ENCODE measurements at places on chromosomes 5 and 9. TPM values are rescaled to one million over a fixed set of nuclear protein-coding genes. Genes with fewer than 3 reads are reported as not detected.

DNA sequence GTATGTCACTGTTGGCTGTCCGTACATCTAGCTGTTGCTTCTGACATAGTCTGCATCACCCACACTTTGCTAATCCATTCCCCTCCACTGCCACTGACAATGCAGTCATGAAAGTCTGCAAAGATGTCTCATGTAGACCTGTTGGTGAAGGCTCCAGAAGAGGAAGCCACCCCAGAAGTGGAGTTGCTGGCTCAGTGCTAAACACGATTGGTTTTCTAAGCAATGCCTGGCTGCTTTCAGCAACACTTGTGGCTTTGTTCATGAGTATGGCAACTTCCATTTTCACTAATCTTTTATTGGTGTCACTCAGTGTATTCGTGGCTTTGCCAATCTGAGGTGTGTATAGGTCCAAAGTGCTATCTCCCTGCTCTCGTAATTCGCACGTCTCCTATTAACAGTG lies 288.1 kb downstream of the GADD45G start:
- no peak for DNase-seq
- no peak overlapping the region for H3K27ac ChIP-seq
- no peaks in the 10 kb centered on the region for H3K36me3 ChIP-seq
- H3K27me3 ChIP-seq: no peaks in the 10 kb centered on the region

- no peaks in the 10 kb centered on the region for H3K27me3 ChIP-seq
- no peak for DNase-seq
- H3K27ac ChIP-seq: no peak overlapping the region
- peaks cover 6% of the 10 kb centered on the region for H3K36me3 ChIP-seq
These were observed 537 bp downstream of the C8G start for GRCh38 chr9:136945333-136946227.

DNA sequence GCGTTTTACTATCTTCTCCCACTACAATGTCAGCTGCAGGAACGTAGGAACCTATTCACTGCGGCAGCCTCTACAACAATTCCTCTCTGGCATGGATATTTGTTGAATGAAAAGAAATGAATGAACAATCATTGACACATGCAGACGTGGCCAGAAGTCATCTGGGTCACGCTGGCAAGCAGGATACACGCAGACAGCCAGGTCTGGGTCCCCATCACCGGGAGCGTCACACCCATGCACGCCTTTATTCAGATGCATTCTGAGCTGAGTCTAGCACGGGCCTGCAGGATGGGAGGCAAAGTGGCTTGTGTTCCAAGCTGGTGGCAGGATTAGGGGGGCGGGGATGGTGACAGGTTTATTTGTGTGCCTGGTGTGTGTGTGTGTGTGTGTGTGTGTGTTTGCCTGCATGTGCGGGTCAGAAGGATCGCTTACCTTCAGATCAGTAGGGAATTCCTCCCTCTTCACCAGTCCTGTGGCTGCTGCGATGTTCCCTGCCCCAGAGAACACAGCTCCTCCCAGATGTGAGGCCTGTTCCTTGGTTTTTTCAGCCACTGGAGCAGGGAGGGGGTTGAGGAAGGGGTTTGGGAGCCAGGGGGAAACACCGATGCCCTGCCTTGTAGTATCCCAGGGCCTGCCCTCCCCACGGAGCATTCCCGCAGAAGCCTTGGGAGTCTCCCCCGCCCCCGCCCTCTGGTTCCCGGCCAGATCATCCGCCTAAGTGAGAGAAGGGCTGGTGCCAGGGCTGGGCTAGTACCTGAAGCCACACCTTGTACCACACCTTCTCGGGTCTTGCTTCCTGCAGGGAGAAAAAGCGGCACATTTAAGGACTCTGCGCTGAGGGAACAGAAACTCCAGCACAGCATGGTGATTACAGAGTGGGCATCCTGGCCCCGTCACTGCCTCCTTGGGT lies 4.1 kb downstream of the SNCB start:
- no peak overlapping the region for H3K4me3 ChIP-seq
- no peaks in the 10 kb centered on the region for H3K36me3 ChIP-seq
- H3K27me3 ChIP-seq: peaks cover 10% of the 10 kb centered on the region
- H3K27ac ChIP-seq: no peak overlapping the region

DNA sequence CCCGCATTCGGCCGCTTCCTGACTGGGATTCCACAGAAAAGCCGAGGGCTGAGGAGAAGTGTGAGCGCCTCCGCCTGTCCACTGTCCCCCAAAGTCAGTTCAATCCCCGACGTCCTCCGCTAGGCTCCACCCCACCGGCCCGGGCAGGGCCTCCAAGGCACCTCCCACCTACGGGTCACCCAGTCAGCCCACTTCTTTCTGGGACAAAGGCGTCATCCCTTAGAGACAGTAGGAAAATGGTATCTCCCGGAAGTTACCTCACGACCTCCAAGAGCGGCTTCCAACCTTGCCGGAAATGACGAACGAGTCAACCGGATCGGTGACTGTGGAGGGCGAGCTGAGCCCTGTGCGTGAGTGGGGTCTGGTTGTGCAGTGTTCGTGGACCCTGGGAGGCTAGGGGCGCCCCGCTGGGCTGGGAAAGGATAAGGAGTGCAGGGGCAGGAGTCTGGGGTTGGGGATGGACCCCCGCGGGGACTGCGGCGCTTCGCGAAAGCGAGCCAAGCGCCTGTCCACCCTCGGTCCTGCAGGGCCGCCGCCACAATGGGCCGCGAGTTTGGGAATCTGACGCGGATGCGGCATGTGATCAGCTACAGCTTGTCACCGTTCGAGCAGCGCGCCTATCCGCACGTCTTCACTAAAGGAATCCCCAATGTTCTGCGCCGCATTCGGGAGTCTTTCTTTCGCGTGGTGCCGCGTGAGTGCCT lies at the start of the genes GDF9 and UQCRQ:
Gene GDF9 (minus strand): TSS at position 128 of the 704 bp plus-strand sequence. CDS start 1,936 bp downstream, outside the sequence.
Gene UQCRQ (plus strand): TSS at position 301 of the 704 bp plus-strand sequence. CDS start 240 bp downstream, at position 541.
- H3K4me1 ChIP-seq: peaks cover 7% of the 10 kb centered on the region
- peak within 1 kb of the TSS; percentile 96 for H3K27ac ChIP-seq
- peak; percentile 93 for DNase-seq
- no peaks in the 10 kb centered on the region for H3K27me3 ChIP-seq
- H3K4me3 ChIP-seq: peak within 1 kb of the TSS; percentile 98
- no peaks in the 10 kb centered on the region for H3K36me3 ChIP-seq

DNA sequence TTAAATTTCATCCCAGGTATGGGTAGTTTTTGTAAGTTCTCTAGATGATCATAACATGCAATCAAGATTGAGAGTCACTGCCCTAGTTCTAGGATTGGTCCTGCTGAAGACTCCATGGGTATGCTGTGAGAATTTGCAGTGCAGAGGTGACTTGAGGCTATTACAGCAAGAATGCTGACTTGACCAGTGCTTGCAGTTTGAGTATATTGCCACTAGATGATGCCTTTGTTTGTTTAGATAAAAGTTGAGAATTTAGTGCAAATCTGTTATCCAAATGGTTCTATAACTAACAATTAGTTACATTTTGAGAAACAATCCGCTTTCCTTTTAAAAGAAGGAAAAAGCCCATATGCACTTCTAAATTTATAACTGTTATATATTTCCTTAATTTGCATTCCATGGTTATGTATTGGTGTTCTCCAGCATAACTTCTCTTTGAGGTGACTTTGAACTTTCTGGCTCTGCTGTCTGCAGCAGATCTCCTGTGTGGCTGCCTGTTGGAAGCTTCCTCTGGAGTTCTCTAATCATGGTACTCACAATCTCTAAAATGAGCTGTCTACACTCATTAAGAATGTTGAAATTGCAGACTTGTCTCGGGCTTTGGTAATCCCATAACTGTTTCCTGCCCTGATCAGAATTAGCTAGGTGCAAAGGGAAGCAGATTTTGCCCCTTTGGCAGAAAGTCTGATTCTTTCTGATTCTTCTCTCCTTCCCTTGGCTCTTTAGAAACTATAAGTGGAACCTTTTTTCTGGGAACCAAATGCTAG lies 24.9 kb downstream of the MELK start:
- H3K27me3 ChIP-seq: no peaks in the 10 kb centered on the region
- H3K4me3 ChIP-seq: no peak overlapping the region
- H3K4me1 ChIP-seq: peaks cover 3% of the 10 kb centered on the region
- H3K36me3 ChIP-seq: no peaks in the 10 kb centered on the region

DNA sequence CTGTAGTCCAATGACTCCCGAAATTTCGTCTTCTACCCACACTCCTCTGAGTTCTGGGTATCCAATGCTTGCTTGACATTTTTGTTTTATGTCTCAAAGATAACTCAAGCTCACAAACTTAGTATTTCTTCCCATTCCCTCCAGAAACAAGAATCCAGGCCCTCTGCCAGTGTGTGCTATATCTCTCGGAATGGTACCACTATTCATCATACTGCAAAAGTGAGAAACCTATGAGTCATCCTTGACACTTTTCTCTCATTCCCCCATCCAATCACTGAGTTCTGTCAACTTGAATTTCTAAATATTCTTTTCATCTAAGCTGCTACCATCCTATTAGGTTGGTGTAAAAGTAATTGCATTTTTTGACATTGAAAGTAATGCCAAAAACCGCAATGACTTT lies 9.8 kb downstream of the SLC12A2 start:
- H3K4me1 ChIP-seq: no peaks in the 10 kb centered on the region
- DNase-seq: no peak
- no peak overlapping the region for H3K27ac ChIP-seq
- H3K27me3 ChIP-seq: no peaks in the 10 kb centered on the region

GRCh38 chr9:70229026-70229425 lies 29.8 kb upstream of the SMC5 start:
- H3K27ac ChIP-seq: no peak overlapping the region
- no peak overlapping the region for H3K4me3 ChIP-seq
- no peaks in the 10 kb centered on the region for H3K4me1 ChIP-seq
- H3K27me3 ChIP-seq: no peaks in the 10 kb centered on the region
- no peak for DNase-seq
- no peaks in the 10 kb centered on the region for H3K36me3 ChIP-seq

- H3K4me3 ChIP-seq: no peak overlapping the region
- H3K27ac ChIP-seq: no peak overlapping the region
- DNase-seq: no peak
- no peaks in the 10 kb centered on the region for H3K36me3 ChIP-seq
- H3K4me1 ChIP-seq: peaks cover 6% of the 10 kb centered on the region
- H3K27me3 ChIP-seq: no peaks in the 10 kb centered on the region
These were observed 158.9 kb downstream of the AUH start for GRCh38 chr9:91202736-91203283.

DNA sequence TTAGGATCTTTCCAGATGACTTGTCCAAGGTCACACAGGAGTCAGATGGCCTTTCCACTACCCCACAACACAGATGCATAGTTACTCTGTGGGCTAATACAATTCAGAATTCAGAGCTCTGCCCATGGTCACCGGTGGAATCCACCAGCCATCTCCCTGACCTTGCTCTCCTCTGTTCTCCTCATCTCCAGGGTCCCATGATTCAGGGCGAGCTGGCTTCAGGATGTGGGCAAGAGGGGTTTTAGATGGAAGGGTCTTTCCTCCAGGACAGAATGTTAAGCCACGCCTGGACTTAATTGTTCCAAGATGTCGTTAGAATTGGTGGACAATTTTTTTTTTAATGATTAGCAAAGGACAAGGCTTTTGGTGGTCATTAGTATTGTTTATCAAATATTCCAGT lies 81.7 kb upstream of the LARP1 start:
- H3K4me1 ChIP-seq: no peaks in the 10 kb centered on the region
- no peak for DNase-seq
- H3K27ac ChIP-seq: no peak overlapping the region
- no peaks in the 10 kb centered on the region for H3K36me3 ChIP-seq

GRCh38 chr5:153321478-153321877 lies 169.0 kb upstream of the GRIA1 start:
- no peaks in the 10 kb centered on the region for H3K4me1 ChIP-seq
- DNase-seq: no peak

GRCh38 chr9:135905380-135906258 lies 1.7 kb downstream of the CAMSAP1 start:
- H3K4me1 ChIP-seq: peaks cover 21% of the 10 kb centered on the region
- H3K27ac ChIP-seq: peak overlapping the region; percentile 59
- H3K36me3 ChIP-seq: peaks cover under 1% of the 10 kb centered on the region
- H3K27me3 ChIP-seq: no peaks in the 10 kb centered on the region
- peak; percentile 51 for DNase-seq
- H3K4me3 ChIP-seq: peak overlapping the region; percentile 56

DNA sequence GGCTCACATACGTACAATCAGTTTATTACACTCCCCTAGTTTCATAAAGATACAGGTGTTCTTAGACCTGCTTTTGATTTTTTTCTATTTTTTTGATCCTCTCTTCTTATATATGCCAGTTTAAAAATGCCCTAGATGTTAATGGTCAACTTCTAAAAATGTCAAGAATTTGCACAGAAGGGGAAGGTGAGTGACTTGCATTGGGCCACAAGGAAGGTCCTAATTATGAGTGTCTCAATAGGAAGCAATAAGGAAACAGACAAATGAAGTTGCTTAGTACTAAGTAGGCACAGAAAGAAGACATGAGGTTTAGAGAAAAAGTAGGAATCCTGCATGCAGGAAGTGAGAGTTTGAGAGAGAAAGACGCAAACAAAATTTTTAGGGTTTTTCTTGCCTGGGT lies 3.2 kb upstream of the CCDC171 start:
- H3K27me3 ChIP-seq: no peaks in the 10 kb centered on the region
- no peaks in the 10 kb centered on the region for H3K36me3 ChIP-seq
- H3K4me1 ChIP-seq: peaks cover 11% of the 10 kb centered on the region
- H3K4me3 ChIP-seq: no peak overlapping the region

Gene TLX3
- total RNA-seq: not detected

Gene CAVIN4
- 0.13 TPM for total RNA-seq

Gene SMIM33
- total RNA-seq: 0.99 TPM

Gene KIAA0825
- 3.2 TPM for total RNA-seq

Gene SLC46A2
- not detected for total RNA-seq

Gene OR1J2
- 0.69 TPM for total RNA-seq

Gene OSTF1
- 46.2 TPM for total RNA-seq

Gene OCLN
- 6.6 TPM for total RNA-seq

Measured in naive thymus-derived CD4-positive, alpha-beta T cell (primary cell).